AG08395 (cell line): ENCODE measurements at places on chromosomes 6 and 20.
A peak's percentile ranks its signal among the peaks of the same experiment; 100 is the strongest.

GRCh38 chr20:11270566-11270965 is 596.8 kb upstream of the JAG1 start:
- DNase-seq = no peak

- DNase-seq = no peak
Observed at GRCh38 chr20:14951105-14951504, 613.7 kb upstream of the FLRT3 start.

DNA sequence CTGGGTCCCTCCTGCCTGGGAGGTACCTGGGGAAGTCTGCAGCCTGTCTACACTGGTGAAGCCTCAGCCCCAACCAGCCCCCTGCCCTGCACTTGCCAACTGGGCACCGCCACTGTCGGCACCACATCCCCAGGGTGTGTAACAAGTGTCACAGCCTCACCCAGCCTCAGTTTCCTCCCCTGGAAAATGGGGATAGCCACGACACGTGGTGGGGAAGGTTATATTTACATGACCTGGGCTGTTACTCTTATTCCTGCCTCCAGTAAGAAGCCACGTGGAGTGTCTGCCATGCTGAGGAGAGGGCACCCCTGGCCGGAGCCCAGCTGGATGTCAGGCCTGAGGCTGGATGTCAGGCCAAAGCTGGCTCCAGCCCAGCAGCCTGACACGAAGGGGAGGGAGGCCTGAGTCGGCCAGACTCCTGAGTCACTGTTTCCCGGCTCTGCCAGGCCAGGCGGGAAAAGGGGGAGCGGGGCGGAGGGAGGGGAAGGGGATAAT is 44.9 kb downstream of the SNAI1 start:
- DNase-seq = peak; percentile 97

- peak; percentile 35 for DNase-seq
Observed at GRCh38 chr20:2804852-2805688, 4.6 kb upstream of the CPXM1 start.

GRCh38 chr6:17600527-17601385 is 654 bp downstream of the FAM8A1 start:
- DNase-seq = peak; percentile 16

GRCh38 chr6:95614094-95614493 is 36.8 kb downstream of the MANEA start:
- DNase-seq = no peak

- no peak for DNase-seq
Observed at GRCh38 chr20:62979310-62979709, 26.8 kb downstream of the SLC17A9 start.

DNA sequence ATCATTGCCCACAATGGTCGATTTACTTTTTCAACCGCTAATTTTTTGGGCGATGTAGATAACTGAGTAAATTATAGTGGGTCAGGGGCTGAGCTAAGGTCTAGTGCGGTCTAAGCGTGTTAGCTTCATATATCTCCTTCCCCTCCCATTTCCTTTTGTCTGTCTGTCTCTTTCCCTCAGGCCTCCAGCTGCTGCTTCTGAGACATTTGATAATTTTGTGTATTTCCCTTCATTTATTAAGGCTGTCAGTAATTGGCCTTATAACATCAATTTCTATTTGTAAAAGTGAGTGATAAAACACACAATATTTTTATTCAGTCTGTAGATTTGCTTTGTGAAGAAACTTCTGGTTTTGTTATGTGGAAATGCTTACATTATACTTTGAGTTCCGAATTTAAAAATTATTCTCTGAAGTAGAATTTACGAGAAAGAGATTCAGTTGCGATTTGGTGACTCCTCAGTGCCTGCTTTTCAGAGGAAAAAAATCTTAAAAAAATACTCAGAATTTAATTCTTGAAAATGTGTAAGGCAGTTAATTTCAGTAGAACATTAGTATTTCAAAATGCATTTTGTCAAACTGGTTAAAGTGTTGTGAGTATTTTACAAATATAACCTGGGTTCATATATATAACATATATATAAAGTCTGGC is 1.4 kb downstream of the TMEM170B start:
- no peak for DNase-seq

GRCh38 chr6:48474136-48474535 is 363.1 kb upstream of the PTCHD4 start:
- no peak for DNase-seq

DNA sequence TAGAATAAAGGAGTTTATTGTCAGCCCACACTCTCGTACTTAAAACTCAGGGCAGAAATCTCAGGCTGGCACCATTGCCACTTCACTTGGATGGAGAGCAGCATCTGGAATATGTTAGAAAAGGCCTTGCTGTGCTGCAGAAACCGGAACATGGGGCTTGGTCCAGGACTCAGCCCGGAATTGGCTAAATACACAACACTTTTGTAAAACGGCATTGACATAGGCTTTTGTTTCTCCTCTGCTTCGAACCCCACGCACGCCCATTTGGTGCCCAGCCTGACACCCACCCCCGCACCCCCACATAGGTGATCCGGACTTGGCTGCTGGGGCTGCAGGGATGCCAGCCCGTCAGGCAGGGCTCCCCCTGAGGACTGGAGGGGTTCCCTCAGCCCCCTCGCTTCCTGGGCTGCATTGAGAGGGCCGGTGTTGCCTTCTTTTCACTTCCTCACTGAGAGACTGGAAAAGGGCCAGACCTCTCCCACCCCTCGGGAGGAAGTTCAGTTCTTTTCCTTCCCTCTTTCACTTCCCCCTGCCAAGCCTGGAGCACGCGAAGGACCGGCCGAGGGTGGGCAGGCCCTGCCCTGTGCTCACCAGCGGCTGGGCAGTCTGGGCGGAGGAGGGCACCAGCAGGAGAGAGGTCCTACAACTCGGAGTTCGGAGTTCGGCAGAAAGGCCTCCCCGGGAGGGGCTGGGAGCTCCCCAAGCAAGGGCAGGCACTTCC is 17.9 kb upstream of the CST3 start:
- no peak for DNase-seq
